ENCODE measurements at places on chromosomes 4 and X.
A peak's percentile ranks its signal among the peaks of the same experiment; 100 is the strongest.

- no peak for DNase-seq
Measured at GRCh38 chr4:181671672-181672071, 571.5 kb upstream of the TENM3 start.

DNA sequence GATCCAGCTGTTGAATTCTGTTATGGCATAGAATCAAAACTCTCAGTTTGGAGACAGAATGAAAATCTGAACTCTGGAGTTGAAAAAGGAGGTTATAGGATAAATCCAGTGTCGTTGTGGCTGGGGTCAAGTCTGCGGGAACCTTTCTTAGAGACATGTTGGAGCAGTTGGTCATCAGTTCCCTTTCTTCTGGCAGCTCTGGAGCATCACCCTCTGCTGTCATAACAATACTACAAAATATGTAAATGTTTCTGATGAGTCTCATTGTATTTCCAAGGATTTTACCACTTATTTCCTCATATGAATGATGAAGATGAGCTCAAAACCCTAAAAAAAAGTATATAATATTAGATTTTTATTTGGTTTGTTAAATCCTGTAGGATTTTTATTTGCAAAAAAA is 7.5 kb downstream of the TLR10 start:
- no peak for DNase-seq

GRCh38 chr4:73439991-73440390 is 4.0 kb downstream of the AFP start:
- DNase-seq: no peak

GRCh38 chr4:48141048-48141447 is 7.0 kb upstream of the TXK start:
- no peak for DNase-seq

DNA sequence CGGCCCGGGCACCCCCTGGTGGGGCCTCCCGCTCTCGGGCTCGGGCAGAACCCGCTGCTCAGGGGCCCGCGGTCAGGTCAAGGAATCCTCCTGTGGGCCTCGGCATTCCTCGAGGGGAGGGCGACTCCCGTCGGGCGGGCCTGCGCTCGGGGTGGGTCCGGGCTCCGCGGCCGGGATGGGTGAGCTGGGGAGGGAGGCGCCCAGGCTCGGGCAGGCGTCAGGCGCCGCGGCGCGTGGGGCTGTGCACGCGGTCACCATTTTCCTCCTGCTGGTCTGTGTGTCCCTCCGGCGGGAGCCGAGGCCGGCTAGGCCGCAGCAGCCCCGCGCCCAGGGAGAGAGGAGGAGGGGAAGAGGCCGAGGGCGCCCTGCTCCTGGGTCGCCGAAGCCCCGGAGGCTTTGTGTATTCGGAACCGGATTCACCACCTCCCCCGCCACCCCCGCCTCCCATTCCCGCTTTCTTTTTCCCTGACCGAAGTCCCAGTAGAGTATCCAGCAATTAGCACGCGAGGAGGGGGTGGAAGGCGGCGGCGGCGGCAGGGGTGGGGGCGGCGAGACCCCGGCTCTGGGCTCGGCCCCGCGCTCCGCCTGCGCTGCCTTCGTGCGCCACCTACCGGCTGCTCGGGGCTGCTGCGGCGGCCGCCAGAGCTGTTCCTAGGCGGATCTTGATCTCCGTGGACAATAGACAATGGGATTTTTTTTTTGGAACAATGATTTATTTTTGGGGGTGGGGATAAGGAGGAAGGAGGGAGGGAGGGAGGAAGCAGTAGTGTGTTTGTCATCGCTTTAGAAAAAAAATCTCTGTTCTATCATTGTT is 99.0 kb upstream of the MAML3 start:
- peak; percentile 58 for DNase-seq

- no peak for DNase-seq
Measured at GRCh38 chr4:122854447-122855352, 28.1 kb downstream of the FGF2 start.

GRCh38 chr4:54099287-54099747 is 646 bp upstream of the GSX2 start:
- DNase-seq: no peak

DNA sequence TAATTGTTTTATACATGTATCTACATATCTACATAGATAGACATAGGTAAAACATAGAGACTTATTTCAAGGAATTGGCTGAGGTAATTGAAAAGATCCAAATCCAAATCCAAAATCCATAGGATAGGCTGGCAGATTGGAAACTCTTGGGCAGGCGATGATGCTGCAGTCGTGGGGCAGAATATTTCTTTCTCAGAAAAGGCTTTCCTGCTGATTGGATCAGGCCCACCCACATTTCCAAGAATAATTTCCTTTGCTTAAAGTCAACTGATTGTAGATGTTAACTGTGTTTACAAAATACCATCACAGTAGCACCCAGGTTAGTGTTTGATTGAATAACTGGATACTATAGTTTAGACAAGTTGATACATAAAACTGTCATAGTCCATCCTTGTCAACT is 27.2 kb downstream of the STIM2 start:
- DNase-seq: no peak

- no peak for DNase-seq
Measured at GRCh38 chr4:100113096-100113495, 77.2 kb downstream of the DDIT4L start.

DNA sequence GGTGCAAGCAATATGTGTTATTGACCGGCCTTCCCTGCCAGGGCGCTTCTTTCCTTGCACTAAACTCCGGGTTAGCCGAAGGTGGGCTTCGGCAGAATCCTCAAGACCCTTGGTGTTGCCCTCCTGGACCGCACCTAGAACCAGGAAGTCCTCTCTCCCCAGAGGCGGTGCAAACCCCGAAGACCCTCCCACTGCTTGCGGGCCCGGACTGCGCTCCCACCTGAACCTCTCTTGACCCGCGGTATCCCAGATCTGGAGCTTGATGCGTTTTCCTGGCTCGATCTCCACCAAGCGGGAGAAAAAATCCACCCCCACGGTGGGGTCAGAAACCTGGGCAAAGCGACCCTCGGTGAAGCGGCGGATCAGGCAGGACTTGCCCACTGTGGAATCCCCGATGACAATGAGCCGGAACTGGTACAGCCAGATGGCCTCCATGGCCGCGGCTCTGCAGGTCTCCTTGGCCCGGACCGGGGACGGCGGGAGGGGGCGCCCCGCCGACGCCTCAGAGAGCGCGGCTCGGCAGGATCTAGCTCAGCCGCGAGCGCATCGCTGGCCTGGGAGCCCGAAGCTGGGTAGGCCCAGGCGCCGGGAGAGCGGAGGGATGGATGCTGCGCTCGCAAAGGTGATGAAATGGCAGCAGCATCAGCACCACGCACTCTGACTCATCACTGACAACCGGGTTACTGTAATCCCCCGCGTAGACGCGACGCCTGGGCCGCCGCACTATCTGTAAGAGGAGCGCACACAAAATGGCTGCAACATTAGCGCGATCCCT is at the start of gene RAB39B:
Gene RAB39B, minus strand, starts transcription at position 638 of the 775 bp plus-strand sequence. Its CDS starts 203 bp downstream, at position 435.
- DNase-seq: peak; percentile 51

DNA sequence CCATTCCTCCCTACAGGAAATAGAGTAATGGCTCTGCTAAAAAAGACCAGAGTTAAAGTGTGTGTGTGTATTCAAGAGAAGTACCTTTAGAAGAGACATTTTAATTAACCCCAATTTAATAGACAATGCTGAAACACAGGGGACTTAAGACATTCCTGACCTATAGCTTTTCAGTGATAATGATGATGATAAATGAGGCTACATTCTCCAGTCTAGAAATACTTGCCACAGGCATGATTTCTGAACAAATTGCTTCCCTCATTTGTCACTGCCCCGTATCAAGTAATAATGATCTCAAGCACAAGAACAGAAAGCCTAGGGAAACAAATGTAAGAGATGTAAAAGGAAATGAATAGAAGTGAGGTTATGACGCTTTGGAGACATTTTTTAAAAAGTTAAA is 117.1 kb downstream of the UNC5C start:
- no peak for DNase-seq

DNA sequence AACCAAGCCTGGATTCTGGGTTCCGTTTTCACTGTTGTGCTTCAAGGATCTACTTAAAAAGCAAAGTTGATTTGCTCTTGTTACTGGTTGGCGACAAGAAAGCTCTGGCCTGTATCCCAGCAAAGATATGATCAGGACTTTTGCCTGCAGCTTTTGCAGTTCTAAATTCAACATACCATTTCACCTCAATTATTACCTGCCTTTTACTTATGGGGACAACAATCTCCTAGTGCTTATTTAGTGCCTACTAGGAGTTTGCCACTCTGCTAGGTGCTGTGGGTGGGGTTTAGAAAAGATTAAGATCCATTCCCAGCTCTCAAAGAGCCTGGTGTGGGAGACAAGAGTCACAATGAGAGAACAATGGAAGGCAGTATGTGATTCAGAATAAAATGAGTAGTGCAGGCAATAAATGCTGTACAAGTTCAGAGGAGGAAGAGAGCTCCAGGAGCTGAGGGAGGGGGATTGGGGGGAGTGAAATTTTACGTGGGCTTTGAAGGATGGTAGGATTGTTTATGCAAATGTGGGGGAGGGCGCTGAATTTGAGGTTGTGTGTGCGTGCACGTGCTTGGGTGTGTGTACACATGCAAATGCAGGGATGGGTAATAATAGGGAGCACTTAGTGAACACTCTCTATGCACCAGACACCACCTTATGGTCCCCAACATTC is 5.0 kb upstream of the TMEM164 start:
- no peak for DNase-seq

GRCh38 chrX:10387011-10387410 is 230.2 kb downstream of the CLCN4 start:
- DNase-seq: no peak

- DNase-seq: no peak
Measured at GRCh38 chr4:161252520-161253141, 911.2 kb downstream of the FSTL5 start.

DNA sequence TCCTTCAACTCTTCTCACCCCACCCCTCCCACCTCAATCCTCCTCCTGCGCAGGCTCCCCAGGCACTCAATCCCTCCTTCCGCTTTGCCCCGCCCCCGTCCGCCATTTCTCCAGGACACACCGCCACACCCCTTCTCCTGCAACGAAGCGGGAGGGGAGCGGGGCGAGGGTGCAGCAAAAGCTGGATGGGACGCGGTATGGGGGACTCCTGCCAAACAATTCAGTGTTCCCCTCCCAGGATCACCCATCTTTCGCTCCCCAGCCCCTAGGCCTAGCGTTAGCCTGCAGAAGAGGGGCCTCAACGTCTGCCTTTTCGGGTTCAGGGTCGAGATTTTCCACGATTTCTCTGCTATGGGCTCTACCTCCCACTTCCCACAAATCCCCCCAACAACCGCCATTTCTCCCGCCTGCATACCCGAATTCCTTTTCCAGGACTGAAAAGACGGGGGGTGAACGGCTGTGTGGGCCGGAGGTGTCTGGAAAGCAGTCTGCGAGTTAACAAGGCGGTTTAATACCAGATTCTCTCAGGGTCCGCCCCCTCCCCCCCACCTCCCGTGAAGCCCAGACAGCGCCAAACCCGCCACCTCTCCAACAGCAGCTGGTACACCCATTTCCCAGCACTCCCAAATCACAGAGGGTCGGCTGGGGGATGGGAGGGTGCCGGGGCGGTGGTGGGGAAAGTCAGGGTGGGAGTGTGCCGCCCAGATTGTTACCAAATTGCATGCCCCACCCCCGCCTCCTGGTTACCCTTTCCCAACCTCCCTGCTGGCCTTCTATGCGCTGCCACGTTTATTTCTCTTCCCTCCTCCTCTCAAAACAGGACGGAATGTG is 774 bp downstream of the ARMCX2 start:
- DNase-seq: peak; percentile 51

GRCh38 chr4:101115887-101116286 is 231.4 kb downstream of the PPP3CA start:
- no peak for DNase-seq

DNA sequence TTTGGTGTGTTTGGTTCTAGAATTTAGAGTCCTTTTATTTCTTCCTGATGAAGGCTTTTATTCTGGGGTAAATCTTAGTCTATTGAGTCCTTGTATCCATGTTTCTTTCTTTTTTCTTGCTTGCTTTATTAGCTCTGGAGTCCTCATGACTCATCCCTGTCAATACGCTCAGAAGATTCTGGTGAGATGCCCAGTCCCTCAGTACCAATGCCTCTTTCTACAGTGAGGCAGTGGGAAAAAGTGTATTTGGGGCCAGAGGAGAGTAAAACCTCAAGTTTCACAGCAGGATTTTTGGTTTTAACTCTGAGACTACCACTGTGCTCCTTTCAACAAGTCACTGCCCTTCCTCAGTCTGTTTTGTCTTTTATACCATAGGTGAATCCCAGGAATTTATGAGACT is 368.0 kb downstream of the GBA3 start:
- no peak for DNase-seq
